Activated naive CD4-positive, alpha-beta T cell treated with anti-CD3 and anti-CD28 coated beads, Interleukin-2, amount 10 ng/mL, durations not matched to agents 7 days and 5 days (primary cell): ENCODE measurements at places on chromosomes 1 and 21.

DNA sequence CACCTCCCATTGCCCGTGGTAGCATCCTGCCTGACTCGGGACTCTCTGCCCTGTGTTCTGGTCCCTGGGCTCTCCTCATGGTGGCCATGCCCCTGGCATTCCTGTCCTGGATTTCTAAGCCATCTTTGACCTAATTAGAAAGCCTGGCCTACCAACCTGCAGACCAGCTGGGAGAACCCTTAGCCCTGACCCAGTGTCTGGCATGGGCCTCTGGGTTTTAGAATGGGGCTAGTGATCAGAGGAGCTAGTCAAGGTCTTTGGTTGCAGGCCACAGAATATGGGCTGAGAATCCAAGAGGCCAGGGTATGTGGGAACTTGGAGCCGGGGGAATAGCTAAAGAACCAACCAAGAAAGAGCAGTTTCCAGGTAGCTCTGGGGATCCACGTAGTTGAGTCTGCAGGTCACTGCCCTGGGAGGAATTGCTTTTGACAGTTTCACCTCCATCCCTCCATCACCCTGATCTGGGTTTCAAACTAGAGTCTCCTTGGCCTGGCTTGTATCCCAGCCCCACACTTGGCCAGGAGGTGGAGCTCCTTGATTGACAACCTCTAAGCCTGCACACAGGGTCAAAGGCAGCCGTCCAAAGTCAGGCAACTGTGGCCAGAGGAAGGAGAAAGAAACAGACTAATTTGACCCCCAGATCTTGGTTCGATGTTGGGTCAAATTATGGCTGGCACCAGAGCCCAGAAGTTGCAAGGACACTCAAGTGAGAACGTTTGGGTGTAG is 54.7 kb upstream of the ABCG1 start:
- DNase-seq = peak; percentile 74

DNA sequence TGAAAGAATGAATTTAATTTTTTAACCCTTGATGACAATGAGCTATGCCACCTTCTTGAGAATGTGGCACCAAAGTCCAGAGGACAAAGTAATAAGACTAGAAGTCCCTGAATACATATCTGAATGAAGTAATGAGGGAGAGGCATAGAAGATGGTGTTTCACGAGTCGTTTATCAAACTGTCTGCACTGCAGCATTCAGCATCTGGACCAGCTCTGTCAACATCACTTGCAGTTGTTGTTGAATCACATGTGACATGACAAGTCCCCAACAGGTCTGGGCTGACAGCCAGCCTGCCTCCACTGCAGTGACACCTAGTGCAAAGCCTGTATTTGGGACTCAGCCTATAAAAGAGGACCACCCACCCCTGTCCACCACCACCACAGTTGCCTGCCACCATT is 17.3 kb upstream of the GALNT2 start:
- no peak for DNase-seq

GRCh38 chr1:19164274-19165015 is 45.6 kb downstream of the UBR4 start:
- DNase-seq = no peak

- DNase-seq = no peak
These were observed 29.1 kb downstream of the PLPP3 start for GRCh38 chr1:56550138-56550858.

DNA sequence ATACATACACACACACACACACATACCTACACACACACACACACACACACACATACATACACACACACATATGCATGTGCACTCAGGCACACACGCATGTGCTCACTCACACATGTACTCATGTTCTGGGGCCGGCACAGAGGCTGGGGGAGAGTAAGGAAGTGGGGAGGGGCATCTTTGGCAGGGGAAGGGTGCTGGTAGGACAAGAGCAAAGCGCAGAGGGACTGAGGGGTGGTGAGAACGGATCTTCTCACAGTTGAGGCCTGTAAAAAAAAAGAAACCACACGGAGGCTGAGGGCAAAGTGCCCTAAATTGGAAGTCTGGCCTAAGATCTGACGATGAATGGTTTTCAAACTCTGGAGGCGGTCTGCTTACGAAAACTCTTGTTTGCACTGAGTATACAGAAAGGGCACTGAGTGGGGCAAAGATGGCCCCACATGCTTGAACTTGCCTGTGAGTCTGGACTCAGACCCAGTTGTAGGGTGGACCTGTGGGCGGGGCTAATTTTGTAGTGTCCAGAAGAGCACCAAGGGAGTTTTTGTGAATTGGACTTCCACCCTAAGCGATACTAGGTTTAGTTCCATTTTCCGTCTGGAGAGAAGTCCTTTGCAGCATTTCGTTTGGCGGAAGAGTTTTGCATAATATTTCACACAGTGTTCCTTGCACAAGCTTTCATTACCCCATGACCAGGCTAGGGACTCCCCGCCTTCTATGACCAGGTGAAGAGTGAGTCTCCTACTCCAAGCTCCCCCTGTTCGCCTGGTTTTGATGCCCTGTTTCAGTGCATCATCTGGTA is 79.3 kb upstream of the LYST start:
- DNase-seq = no peak
